Subcutaneous preadipocyte (primary cell): ENCODE measurements at places on chromosomes 6 and 20. TPM values are rescaled to one million over a fixed set of nuclear protein-coding genes. Genes with fewer than 3 reads are reported as not detected.

The CFAP206 gene
- total RNA-seq, result 0.20 and 0.37 TPM in 2 replicates

The TINAG gene
- not detected in 2 replicates for total RNA-seq

The GNMT gene
- not detected in 2 replicates for total RNA-seq

The NOX3 gene
- not detected in 2 replicates for total RNA-seq

The MTRF1L gene
- total RNA-seq, result 19.8 and 24.8 TPM in 2 replicates

The TMEM244 gene
- total RNA-seq, result 0.78 TPM in 1 of 2 replicates, not detected in the other

The COL21A1 gene
- 5.3 and 11.4 TPM in 2 replicates for total RNA-seq

The DEFB132 gene
- not detected in 2 replicates for total RNA-seq

The TP53INP2 gene
- total RNA-seq, result 1.5 and 1.6 TPM in 2 replicates

The MOCS3 gene
- 10.3 and 11.3 TPM in 2 replicates for total RNA-seq

The COL11A2 gene
- total RNA-seq, result under 0.01 and 0.20 TPM in 2 replicates

The EFCAB8 gene
- total RNA-seq, result under 0.01 TPM in 2 replicates

The ADTRP gene
- 1.8 and 4.0 TPM in 2 replicates for total RNA-seq
